RPMI8226 (cell line): ENCODE measurements at places on chromosomes 1 and 21.

GRCh38 chr1:119007670-119008482 lies 19.7 kb upstream of the TBX15 start:
- DNase-seq, result no peak

DNA sequence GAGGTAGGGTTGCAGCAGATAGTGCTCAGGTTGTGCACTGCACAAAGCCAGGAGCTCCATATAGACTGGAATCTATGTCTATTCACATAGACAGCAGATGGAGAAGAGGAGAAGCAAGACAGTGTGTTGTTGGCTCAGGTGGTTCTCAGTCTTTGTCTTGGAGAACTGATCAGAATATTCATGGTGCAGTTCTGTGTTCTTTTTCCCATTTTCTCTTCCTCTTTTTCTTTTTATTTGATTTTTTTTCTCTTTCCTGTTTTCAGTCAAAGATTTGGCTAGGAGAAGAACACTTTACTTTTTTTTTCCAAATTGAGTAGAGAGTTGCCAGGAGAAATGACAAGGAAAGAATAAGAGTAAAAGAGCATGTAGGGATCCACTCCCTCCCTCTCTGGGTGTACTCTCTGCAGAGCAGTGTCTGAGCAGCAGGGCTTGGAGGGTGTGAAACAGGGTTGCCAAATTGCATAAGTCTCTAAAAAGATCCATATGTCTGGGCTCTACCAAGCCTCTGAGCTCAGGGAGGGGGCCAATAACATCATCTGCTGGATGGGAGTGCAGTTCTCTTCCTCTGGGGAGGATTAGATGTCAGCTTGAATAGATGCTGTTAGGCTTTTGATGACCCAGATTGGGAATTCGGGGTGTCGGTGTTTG lies 8.7 kb upstream of the CD34 start:
- no peak for DNase-seq

- peak; percentile 40 for DNase-seq
These were observed 850 bp downstream of the SESN2 start for GRCh38 chr1:28259934-28260802.

DNA sequence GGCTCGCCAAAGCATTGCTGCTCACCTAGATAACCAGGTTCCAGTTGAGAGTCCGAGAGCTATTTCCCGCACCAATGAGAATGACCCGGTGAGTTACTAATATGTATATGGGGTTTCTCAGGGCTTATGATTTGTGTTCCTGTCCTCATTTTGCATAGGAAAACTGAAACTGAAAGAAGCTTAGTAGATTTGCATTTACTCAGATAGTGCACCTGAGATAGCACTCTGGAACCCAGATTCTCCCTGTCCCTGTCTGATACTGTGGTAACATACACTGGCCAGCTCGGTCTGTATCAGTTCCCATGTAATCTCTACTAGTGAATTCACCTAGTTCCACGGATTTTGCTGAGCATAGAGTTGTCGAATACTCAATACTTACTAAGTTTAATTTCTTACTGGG lies 28.1 kb downstream of the DAP3 start:
- peak; percentile 30 for DNase-seq

GRCh38 chr1:65360648-65361047 lies 51.3 kb downstream of the DNAJC6 start:
- no peak for DNase-seq

GRCh38 chr1:223010582-223011504 lies 132.2 kb downstream of the TLR5 start:
- DNase-seq, result no peak

GRCh38 chr1:8747879-8748825 lies 69.3 kb downstream of the RERE start:
- no peak for DNase-seq

DNA sequence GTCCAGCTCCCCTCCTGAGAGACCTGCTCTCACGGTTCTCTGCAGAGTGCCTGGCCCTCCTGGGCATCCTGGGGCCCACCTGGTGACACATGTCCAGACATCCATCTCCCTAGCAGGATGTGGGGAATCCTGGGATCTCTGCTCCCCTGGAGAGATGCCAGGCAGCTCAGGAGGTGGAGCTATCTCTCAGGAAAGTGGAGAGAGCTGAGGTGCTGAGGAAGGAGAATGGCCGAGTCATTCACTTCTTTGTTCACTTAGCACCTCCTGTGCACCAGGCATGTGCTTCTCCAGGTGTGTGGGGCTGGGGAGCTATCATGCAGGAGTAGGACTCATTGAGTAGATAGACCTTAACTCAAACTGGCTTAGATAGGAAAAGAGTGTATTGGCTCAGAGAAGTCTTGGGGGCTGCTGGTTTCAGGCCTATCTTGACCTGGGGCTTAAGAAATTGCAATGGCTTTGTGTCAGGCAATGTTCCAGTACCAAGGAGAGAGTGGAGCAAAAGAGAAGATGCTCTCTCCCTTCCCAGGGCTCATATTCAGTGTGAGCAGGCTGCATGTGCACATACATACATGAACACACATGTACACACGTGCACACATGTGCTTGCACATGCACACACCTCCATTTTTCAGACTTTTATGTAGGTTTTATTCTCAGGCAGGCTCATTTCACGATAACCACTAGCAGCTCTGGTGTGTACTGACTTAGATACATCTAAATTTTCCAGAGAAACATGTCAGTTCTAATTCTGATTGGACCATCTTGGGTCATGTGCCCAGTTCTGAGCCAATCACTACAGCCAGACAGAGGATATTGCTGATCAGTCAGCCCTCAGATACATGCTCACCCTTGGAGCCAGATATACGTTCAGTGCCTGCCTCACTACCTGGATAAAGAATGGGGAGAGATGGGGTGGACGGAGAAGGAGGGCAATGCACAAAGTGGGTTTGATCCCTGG lies 437.6 kb downstream of the PTPRU start:
- DNase-seq, result no peak

DNA sequence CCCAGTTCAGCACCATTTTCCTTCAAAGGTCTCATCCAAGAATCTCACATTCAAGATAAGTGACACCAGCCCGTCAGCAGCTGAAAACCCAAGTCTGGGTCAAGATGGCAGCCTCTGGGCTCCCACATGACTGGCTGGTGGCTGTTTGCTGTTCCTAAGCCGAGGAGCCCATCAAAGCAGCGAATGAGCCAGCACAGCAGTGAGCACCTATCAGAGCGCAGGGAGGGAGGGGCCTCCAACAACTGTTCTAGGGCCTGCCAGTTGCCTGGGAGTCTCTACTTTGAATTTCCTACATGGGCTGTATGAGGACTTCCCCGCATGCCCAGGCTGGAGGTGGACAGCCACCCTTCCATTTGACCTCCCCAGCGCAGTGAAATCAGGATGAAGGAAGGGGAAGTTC lies 102.7 kb downstream of the ADARB1 start:
- DNase-seq, result no peak

GRCh38 chr21:20258542-20258941 lies 739.7 kb upstream of the NCAM2 start:
- DNase-seq, result no peak

GRCh38 chr1:90986953-90987352 lies 34.9 kb downstream of the ZNF644 start:
- DNase-seq, result no peak

DNA sequence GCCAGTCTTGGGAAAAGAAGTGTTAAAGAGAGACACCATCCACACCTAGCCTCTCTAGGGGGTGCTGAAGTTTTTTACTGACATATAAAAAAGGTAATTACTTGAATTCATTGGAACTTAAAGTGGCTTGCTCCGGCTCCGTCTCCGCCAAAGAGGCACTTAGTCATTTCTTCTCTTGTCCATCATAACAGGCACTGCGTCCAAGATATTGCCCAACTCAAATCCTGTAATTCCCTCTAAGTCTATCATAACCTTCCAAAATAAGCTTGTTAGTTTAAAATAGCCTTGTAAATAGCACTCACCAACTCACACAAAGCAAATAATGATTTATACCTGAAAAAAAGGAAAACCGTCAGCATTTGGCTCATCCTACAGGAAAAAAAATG lies 160.5 kb downstream of the ZBTB18 start:
- no peak for DNase-seq

- no peak for DNase-seq
These were observed 19.6 kb upstream of the C1orf159 start for GRCh38 chr1:1135339-1136136.
